ENCODE measurements at places on chromosomes 7 and 10.

DNA sequence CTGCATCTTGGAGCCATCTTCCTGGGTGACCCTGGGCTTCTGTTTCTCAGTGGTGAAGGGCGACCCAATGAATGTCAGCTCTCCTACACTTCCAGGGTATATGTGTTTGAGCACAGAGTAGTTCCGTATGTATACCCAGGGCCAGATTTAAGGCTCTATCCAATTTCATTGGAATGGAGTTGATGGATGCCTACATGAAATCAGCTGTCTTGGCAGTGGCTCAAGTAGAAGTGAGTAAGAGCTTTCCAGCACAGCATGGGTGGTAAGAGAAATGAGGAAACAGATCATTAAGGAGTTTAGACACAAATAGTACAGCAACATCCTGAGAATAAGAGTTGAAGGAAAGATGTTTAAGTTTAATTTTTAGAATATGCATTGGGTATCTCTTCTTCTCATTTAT, 433.0 kb downstream of the PAXIP1 start:
- no peak for DNase-seq

GRCh38 chr7:7129381-7129780, 53.0 kb upstream of the C1GALT1 start:
- no peak for DNase-seq

DNA sequence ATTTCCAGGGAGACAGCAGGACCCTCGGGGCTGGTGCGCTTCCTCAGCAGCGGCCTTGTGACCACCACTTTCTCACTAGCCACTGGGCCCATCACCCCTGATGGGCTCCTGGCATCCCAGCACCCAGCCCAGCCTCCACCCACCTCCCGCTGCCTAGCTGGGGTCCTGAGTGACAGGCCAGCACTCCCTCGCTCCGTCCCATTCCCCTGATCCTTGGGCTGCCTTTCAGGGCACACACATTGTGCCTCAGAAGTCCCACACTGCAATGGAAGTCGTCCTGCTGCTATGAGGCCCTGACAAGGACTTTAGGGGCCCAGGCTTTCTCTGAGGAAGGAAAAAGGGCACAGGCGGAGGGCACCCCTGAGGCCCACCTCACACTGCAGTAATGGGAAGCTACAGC, 12.4 kb downstream of the CAMK2B start:
- no peak for DNase-seq

DNA sequence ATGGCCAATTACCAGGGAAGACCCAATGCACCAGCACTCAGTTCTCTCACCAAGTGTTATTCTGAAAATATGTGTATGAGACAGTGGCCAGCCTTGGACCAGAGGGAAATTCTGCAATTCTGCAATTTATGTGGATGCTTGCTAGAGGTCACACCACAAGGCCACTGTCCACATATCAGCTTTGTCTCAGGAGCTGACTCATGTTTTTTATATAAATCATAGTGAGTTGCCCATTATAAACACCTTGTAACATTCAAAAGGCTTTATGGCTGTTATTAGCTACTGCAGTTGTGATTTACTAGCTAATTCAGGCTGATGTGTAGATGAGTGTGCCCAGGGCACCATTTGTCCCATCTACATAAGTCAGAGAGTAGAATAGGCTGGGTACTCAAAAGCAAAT, 649.0 kb downstream of the LRMDA start:
- DNase-seq = peak; percentile 82

GRCh38 chr7:114789871-114790311, 132.0 kb upstream of the MDFIC start:
- peak; percentile 55 for DNase-seq

DNA sequence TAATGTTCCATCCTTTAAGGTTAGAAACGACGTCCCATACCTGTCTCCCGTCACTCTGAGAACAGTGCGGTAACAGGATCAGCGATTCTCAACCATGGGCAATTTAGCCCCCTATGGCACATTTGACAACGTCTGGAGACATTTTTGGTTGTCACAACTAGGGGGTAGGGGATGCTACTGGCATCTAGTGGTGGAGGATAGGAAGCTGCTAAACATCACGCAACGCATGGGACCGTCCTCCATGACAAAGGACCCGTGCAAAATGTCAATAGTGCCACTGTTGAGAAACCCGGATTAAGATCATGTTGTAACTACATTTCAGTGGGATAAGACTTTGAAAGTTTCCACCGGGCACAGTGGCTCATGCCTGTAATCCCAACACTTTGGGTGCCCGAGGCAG, 5.0 kb upstream of the PAXIP1 start:
- no peak for DNase-seq

GRCh38 chr7:20447021-20447650, 116.4 kb downstream of the ITGB8 start:
- no peak for DNase-seq

DNA sequence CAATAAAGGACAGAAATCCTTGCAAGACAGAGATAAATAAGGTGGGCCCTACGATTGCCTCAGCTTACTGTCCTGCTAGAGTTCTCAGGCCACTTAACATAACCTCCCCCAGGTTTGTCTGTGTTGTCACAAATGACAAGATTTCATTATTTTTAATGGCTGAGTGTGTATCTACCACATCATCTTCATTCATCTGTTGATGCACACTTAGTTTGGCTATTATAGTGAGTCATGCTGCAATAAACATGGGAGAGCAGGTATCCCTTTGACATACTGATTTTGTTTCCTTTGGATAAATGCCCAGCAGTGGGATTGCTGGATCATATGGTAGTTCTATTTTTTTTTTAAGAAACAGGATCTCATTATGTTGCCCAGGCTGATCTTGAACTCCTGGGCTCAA, 60.6 kb downstream of the PRTFDC1 start:
- peak; percentile 89 for DNase-seq

- DNase-seq = no peak
Observed at GRCh38 chr10:58706836-58707235, 194.2 kb downstream of the BICC1 start.

- DNase-seq = peak; percentile 12
Observed at GRCh38 chr10:88670497-88670896, 6.3 kb downstream of the LIPF start.

DNA sequence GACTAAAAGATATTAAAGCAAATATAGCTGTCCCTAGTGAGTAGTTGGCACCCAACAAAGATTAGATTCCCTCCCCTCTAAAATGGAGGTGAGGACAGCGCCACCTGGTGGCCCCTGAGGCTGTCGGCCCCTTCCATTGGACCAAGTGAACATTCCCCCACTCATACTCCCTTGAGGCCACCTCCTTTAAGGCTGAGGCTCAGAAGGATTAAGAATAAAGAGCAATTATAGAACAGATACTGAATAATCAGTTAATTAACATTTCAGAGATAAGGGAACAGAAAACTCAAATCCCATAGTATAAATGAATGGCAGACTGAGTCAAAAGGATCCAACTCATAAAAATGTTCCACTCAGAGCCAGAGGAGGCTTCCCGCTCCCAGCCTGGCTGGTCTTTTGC, 130.4 kb upstream of the GHITM start:
- DNase-seq = no peak

- no peak for DNase-seq
Observed at GRCh38 chr7:87337331-87337730, 8.1 kb upstream of the CROT start.

DNA sequence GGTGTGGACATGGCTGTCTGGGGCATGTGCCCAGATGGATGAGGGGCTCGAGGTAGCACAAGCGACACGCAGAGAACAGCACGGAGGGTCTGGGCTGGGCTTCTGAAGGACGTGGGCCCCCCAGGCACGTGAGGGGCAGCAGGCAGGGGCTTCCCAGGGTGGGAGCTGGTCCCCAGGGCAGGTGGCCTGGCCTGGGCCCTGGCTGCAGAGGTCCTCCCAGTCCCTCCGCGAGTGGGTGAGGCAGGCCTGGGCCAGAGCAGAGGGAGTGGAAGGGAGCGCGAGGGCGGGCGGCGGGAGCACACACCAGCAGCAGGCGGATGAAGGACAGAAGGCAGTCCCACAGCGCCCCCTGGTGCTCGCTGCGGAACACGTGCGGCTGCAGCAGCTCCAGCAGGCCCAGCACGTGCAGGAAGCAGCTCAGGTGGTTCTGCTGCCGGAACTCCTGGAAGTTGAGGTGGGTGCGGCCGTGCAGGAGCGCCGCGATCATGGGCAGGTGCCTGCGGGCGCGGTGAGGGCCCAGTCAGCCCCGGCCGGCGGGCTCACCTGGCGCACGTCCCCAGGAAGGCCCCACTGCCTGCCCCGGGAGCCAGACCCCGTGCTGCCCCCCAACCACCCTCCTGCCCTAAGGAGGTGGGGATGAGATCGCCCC, 14.7 kb upstream of the MICALL2 start:
- peak; percentile 49 for DNase-seq

DNA sequence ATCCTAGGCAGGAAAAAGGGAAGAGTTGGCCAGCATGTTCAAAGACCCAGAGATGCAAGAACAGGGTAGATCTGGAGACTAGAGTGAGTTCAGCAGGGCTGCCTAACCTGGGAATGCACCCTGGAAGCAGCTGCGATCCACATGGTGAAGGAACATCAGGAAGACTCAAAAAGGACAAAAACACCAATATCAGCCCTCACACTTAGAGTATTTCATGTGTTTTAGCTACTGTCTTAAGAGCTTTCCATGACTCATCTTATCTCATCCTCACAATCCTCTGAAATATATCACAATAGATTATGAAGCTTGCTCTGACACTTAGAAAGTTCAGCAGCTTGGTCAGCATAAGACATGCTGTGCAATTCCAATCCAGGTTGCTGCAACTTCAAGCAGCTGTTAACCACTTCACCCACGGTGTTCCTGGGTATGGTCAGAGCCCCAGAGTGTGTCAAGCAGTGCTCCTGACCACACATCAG, 380.9 kb downstream of the PARD3 start:
- DNase-seq = peak; percentile 52

GRCh38 chr7:47905076-47905920, 43.0 kb downstream of the PKD1L1 start:
- no peak for DNase-seq

GRCh38 chr10:112721080-112721698, 228.9 kb upstream of the TCF7L2 start:
- peak; percentile 66 for DNase-seq

- no peak for DNase-seq
Observed at GRCh38 chr10:77904100-77904840, 22.3 kb downstream of the DLG5 start.

DNA sequence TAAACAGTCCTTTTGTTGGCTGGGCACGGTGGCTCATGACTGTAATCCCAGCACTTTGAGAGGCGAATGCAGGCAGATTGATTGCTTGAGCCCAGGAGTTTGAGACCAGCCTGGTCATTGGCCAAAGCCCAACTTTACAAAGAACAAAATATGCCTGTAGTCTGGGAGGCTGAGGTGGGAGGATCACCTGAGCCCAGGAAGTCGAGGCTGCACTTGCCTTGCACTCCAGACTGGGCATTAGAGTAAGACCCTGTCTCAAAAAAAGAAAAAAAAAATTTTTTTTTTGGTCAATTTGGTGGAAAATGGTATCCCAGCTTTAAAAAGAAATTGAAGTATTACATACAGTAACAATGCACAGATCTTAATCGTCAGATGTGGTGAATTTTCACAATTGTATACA, 4.8 kb downstream of the GLRX3 start:
- DNase-seq = no peak

GRCh38 chr10:120022357-120022756, 129.8 kb downstream of the SEC23IP start:
- no peak for DNase-seq

DNA sequence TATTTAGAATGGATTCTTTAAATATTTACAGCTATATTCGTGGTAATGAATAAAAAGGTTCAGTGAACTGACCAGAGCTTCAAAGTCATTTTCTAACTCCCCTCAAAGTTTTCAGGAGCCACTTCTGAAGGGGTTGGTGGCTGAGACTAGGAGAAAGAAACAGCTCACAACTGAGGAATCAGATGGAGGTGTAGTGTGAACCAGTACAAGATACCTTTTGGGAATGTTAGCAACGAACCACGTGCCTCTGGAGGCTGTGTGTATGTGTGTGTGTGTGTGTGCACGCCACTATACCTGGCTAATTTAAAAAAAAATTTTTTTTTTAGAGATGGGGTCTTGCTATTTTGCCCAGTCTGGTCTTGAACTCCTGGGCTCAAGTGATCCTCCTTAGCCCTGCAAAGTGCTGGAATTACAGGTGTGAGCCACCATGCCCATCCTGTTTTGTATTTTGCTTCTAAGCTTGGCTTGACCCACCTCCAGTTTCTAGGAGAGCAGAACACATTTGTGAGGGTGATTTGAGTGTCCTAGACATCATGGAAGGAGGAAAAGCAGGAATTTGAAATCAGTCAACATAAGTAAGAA, 9.5 kb upstream of the TAF3 start:
- no peak for DNase-seq

- no peak for DNase-seq
Observed at GRCh38 chr10:100654782-100655325, 90.5 kb upstream of the PAX2 start.

DNA sequence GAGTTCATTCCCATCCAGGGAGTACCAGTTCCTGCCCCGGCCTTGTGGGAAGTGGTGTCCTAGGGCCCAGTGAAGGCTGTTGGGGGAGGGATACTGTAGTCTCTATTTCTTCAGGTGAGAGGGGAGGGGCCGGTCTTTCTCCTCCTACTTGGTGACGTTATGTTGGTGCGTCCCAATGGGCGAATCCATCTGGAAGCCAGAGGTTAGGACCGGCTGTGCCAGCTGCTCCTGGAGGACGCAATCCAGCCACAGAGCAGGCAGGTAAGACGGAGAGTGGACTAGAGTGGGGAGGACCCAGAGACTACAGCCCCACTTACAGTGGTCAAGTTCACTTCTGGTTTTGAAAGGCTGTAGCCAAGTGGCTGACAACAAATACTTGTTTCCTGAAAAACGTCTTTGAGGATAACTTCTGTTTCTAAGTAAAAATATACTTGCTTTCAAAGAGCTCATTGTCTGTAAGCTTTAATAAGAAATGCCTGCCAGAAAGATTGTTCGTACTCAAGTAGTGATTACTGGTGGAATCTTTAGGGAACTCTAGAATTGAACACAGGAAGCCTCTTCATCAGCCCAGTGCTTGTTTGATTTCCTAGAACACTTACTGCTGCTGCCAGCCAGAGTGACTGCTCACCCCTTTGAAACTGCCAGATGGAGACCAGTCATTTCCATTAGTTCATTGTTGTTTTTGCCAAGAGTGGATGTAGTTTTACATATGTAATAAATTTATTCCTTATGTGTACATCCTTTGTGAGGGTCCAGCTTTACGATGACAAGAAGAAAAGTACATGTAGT, 25.4 kb downstream of the RBM33 start:
- no peak for DNase-seq

GRCh38 chr10:86254526-86255174, 111.9 kb downstream of the GRID1 start:
- DNase-seq = no peak

GRCh38 chr10:56623064-56623463, 262.0 kb upstream of the ZWINT start:
- peak; percentile 75 for DNase-seq
